Activated CD4-positive, alpha-beta T cell treated with anti-CD3 and anti-CD28 coated beads, Interleukin-2, amount 10 ng/mL, durations not matched to agents 7 days and 5 days (primary cell): ENCODE measurements at places on chromosomes 13 and 19.
A peak's percentile ranks its signal among the peaks of the same experiment; 100 is the strongest.

DNA sequence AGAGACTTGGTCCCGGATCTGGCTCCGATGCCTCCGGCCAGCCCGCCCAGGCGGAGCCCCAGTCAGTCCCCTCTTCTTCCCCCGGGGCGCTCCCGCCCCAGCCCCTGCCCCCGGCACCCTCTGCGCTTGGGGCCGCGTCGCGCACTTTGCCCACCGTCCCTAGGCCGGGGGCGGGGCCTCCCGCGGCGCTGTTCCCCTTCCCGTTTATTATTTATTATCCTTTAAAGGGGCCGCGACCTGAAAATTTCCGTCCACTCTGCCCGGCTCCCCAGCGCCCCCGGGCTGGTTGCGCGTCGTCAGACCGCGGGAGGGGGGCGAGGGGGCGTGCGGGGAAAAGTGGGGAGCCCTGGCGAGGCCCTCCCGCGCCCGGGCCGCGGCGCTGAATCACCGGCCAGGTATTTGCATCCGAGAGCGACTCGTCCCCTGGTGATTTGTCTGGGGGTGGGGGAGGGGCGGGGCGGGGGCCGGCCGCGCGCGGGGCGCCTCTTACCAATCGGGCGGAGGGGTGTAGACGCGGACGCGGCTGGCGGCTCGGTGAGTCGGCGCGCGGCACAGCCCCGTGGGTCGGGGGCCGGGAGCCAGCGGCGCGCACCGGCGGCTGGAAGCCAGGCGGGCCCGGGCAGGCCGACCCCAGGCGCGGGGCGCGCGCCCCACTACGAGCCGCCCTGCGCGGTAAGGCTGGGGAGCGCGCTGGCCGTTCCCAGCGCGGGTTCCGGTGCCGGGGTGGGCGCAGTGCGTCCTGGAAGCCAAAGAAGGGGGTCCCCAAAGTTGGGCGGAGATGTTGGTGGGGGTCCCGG lies at the start of gene ARID3A:
Gene ARID3A, plus strand, starts transcription at position 510 of the 797 bp plus-strand sequence. CDS start 3,494 bp downstream, outside the sequence.
- peak within 1 kb of the TSS; percentile 86 for H3K27ac ChIP-seq
- peak within 1 kb of the TSS; percentile 81 for H3K4me3 ChIP-seq
- peak; percentile 77 for DNase-seq
- peaks cover 3% of the 10 kb centered on the region for H3K36me3 ChIP-seq
- H3K27me3 ChIP-seq, result no peaks in the 10 kb centered on the region

DNA sequence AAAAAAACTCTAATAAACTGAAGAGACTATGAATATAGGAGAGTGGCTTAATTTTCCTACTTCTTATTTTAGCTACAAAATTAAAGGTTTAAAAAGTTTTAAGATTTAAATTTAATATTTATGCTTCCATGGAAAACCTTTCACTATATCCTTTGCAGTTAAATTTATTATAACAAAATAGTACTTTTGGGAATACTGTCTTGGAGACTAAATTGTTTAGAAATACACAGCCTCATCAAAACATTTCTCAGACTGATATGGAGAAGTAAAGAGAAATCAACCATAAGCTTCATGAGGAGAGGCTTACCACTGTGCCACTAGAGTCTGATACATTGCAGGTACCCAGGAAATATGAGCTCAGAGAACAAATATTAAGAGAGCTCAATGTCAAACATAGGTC lies 436.5 kb downstream of the KCTD12 start:
- no peak overlapping the region for H3K4me3 ChIP-seq
- no peak overlapping the region for H3K27ac ChIP-seq
- no peak for DNase-seq
- no peaks in the 10 kb centered on the region for H3K27me3 ChIP-seq
- H3K4me1 ChIP-seq, result no peaks in the 10 kb centered on the region
- H3K36me3 ChIP-seq, result no peaks in the 10 kb centered on the region

- no peak overlapping the region for H3K4me3 ChIP-seq
- H3K27me3 ChIP-seq, result no peaks in the 10 kb centered on the region
- H3K27ac ChIP-seq, result peak overlapping the region; percentile 39
- peaks cover 69% of the 10 kb centered on the region for H3K4me1 ChIP-seq
- DNase-seq, result no peak
Observed at GRCh38 chr19:18425515-18426415, 6.6 kb downstream of the SSBP4 start.

GRCh38 chr19:50490991-50491472 lies 14.4 kb upstream of the GARIN5A start:
- no peak for DNase-seq
- H3K27ac ChIP-seq, result no peak overlapping the region
- peaks cover 13% of the 10 kb centered on the region for H3K4me1 ChIP-seq

DNA sequence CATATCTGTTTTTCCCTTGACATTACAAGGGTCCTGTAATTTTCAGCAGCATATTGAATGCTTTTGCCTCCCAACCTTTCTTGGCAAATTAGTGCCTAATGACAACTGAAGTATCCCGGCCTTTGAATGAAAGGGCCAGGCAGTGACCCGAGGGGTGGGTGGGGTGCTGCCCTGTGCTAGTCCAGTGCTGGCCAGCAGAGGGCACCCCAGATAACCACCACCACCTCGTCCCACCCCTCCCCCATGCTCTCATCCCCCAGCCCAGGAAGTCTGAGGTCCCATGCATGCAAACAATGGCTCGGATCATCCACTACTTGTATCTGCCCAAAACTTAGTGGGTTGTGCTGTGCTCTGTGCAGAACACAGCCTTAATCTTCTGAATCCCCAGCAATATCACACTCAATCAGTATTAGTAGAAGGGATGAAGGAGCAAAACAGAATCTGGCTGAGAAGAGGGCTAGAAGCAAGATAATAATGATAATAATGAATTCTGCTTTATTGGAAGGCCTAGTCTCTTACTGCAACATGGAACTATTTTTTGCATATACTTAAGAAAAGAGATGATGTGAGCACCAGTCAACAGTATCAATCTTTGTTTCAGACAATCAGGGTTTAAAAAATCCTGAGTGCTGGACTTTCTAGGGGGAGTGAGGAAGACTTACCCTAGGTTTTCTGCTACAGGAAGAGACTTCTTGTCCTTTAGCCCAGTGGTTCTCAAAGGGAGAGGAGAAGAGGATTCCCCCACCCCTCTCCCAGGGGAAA lies 3.8 kb downstream of the ATP12A start:
- H3K36me3 ChIP-seq, result no peaks in the 10 kb centered on the region
- DNase-seq, result peak; percentile 64
- H3K4me3 ChIP-seq, result no peak overlapping the region
- peaks cover 32% of the 10 kb centered on the region for H3K4me1 ChIP-seq

DNA sequence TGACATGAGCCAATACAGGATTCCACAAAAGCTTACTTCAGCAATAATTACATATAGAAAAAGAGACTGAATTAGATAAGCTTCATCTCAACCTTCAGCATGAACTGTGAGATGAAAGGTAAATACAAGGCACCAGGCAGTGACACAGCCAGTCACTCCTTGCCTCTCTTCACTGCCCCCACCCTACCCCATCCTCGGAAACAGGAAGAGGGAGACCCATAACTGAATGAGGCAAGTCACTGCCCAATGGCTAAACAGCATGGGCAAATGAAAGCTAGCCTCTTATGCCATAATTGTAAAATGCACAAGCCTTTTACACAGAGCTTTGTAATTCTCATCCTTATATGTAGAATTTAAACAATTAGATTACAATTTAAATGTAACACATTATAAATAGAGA lies 1.7 kb downstream of the ZNF160 start:
- H3K4me3 ChIP-seq, result peak overlapping the region; percentile 84
- H3K4me1 ChIP-seq, result peaks cover 35% of the 10 kb centered on the region
- H3K36me3 ChIP-seq, result peaks cover 47% of the 10 kb centered on the region
- DNase-seq, result peak; percentile 31
